PC-9 (cell line): ENCODE measurements at places on chromosomes 3 and 15.
A peak's percentile ranks its signal among the peaks of the same experiment; 100 is the strongest.

GRCh38 chr3:113454057-113454456 lies 12.8 kb upstream of the CFAP44 start:
- peaks cover 16% of the 10 kb centered on the region; the same call in 1 of the 2 replicates for H3K36me3 ChIP-seq
- DNase-seq: no peak
- no peaks in the 10 kb centered on the region for H3K27me3 ChIP-seq

- no peak for DNase-seq
- H3K36me3 ChIP-seq: no peaks in the 10 kb centered on the region
- no peaks in the 10 kb centered on the region for H3K27me3 ChIP-seq
- H3K27ac ChIP-seq: no peak overlapping the region
- H3K4me3 ChIP-seq: no peak overlapping the region
- no peaks in the 10 kb centered on the region for H3K4me1 ChIP-seq
Observed at GRCh38 chr15:94457661-94458060, 226.3 kb downstream of the MCTP2 start.

DNA sequence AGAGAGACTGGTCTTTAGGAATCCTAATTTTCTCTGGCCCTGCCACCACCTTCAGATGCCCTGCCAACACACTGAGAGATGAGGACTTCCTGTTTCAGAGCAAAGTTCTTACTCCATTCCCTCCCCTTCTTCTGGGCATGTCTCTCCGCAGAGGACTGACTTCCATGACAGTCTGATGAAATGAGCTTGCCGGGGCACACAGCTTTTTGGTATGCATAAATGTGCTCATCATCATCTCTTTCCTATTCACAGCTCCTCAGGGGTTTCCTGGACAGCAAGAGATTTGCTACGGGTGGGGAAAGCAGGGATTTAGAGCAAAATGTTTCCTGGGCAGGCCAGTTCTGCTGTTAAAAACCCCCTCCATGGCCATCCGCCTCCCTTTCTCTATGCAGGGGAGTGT lies 27.6 kb upstream of the SEMA6D start:
- H3K4me1 ChIP-seq: no peaks in the 10 kb centered on the region
- no peaks in the 10 kb centered on the region for H3K27me3 ChIP-seq
- H3K27ac ChIP-seq: no peak overlapping the region
- no peak for DNase-seq

- H3K36me3 ChIP-seq: no peaks in the 10 kb centered on the region
- H3K27ac ChIP-seq: no peak overlapping the region
- DNase-seq: no peak
- no peaks in the 10 kb centered on the region for H3K4me1 ChIP-seq
Observed at GRCh38 chr3:81502236-81502635, 259.2 kb downstream of the GBE1 start.

DNA sequence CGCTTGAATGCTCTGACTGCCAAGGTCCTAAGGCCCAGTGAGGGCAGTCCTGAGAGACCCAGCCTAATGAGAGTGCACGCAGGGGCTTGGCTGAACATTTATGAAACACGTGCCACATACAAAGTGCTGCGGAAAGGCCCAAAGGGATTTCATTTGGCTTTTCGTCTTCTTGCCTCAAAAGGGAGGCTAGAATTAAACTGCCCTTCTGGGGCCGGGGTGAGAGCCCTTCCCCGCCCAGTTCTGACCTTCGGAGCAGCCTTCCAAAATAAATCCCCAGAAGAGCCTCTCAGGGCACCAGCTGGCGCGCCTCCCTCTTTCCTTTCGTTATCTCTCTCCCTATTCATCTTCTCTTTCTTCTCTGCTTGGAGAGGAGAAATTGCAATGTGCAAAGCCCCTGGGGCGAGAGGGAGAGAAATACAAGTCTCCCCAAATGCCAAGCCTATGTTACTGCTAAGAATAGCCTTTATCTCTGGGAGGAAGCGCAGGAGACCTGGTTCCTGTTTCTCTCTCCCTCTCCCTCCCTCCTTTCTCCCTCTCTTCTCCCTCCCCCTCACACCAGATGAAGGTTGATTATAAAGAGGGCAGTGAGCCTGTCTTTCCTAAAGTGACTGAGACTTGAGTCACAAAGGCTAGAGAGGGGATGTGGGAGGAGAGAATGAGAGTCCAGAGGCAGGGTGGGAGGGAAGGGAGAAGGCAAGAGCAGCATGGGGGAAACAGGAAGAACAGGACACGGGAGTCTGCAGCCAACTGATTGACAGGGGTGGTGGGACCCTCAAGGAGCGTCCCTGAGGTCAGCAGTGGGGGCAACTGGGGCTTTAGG lies 36.7 kb upstream of the NDUFB4 start:
- H3K27me3 ChIP-seq: no peaks in the 10 kb centered on the region
- H3K27ac ChIP-seq: peak overlapping the region; percentile 27; the same call in 1 of the 2 replicates
- H3K4me3 ChIP-seq: peak overlapping the region; percentile 57
- H3K36me3 ChIP-seq: no peaks in the 10 kb centered on the region

DNA sequence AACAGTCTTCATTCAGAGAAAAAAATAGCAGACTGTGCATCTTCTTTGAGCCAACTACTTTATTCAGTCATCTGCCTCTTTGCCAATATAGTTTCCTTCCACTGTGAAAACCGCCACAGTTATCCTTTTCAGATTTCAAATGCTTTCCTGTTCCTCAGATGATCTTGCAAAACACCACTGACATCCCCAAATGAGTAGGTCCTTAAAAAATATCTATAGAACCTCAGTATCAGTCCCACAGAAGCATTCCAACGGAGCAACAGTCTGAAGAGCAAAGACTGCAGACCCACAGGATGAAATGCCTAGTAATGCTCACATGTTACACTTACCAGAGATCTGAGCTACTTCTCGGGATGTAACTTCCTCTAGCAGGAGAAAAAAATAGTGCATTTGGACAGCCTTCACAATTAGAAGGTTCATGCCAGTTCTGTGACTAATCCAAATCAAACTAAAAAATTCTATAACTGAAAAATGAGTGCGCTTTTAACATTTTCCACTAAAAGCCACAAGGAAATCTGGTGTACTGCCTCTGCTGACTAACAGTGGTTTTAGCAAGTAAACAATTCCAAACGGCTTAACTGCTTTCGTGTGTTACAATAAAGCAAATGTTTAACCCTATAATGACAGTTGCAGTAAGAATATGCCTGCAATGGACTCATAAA lies at the start of gene ANKRD28:
Gene ANKRD28 (minus strand): TSS at position 338 of the 662 bp plus-strand sequence. CDS start 1,458 bp downstream, outside the sequence.
- H3K36me3 ChIP-seq: peaks cover 12% of the 10 kb centered on the region
- DNase-seq: peak; percentile 21
- H3K27ac ChIP-seq: peak within 1 kb of the TSS; percentile 92
- peak within 1 kb of the TSS; percentile 60 for H3K4me3 ChIP-seq
- no peaks in the 10 kb centered on the region for H3K27me3 ChIP-seq

GRCh38 chr15:81029414-81030300 lies 28.9 kb downstream of the TLNRD1 start:
- peaks cover 11% of the 10 kb centered on the region; the same call in 1 of the 2 replicates for H3K4me1 ChIP-seq
- H3K27ac ChIP-seq: peak overlapping the region; percentile 57
- no peaks in the 10 kb centered on the region for H3K27me3 ChIP-seq
- no peak for DNase-seq
- no peak overlapping the region for H3K4me3 ChIP-seq
- H3K36me3 ChIP-seq: no peaks in the 10 kb centered on the region; the same call in 1 of the 2 replicates

- no peak for DNase-seq
- no peaks in the 10 kb centered on the region for H3K36me3 ChIP-seq
- no peak overlapping the region for H3K4me3 ChIP-seq
- no peaks in the 10 kb centered on the region for H3K4me1 ChIP-seq
- H3K27ac ChIP-seq: no peak overlapping the region
Observed at GRCh38 chr3:184485241-184485640, 76.3 kb upstream of the EPHB3 start.

- H3K27me3 ChIP-seq: no peaks in the 10 kb centered on the region
- peaks cover 55% of the 10 kb centered on the region for H3K4me1 ChIP-seq
- no peaks in the 10 kb centered on the region for H3K36me3 ChIP-seq
- H3K27ac ChIP-seq: no peak overlapping the region
Observed at GRCh38 chr3:136952292-136952691, 5.5 kb upstream of the IL20RB start.

- H3K27me3 ChIP-seq: peaks cover 86% of the 10 kb centered on the region
- no peak for DNase-seq
- H3K27ac ChIP-seq: no peak overlapping the region
- H3K4me1 ChIP-seq: no peaks in the 10 kb centered on the region
- H3K36me3 ChIP-seq: no peaks in the 10 kb centered on the region
Observed at GRCh38 chr3:186400662-186401061, 38.6 kb upstream of the DGKG start.
